Activated T-helper 1 cell treated with anti-CD3 and anti-CD28 coated beads, Interleukin-12 subunit alpha, Interleukin-12 subunit beta, Interleukin-2, Interleukin-4 antibody, amounts not matched to agents 30 ng/mL and 10 ng/mL and 1 ng/mL, durations not matched to agents 14 hours and 24 hours and 36 hours (primary cell): ENCODE measurements at places on chromosomes 16 and 17. TPM values are rescaled to one million over a fixed set of nuclear protein-coding genes. Genes with fewer than 3 reads are reported as not detected.

- DNase-seq, result no peak
Measured at GRCh38 chr16:18832006-18832405, 30.7 kb upstream of the ARL6IP1 start.

DNA sequence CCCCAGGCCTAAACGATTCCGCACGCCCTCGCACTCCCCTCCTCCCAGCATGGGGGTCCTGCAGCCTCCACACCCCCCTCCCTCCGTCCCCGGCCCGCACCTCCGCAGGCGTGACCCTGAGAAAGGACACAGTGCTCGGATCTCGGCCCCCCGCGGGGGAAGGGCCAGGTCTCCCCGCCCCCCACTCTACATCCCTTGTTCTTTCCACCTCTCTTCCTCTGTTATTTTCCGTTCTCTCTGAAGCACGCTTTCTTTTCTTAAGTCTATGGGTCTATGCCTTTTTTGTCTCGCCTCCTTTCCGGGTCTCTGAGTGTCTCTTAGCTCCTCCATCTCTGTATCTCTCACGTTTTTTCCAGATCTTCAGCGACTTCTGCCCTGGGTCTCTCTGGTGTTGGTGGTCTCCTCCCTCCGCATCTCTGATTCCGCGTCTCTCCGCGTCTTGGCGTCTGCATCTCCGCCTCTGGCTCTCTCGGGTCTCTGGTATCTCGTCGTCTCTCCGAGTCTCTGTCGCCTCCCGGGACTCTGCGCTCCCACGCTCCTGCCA, 2.1 kb upstream of the HES7 start:
- no peak for DNase-seq

DNA sequence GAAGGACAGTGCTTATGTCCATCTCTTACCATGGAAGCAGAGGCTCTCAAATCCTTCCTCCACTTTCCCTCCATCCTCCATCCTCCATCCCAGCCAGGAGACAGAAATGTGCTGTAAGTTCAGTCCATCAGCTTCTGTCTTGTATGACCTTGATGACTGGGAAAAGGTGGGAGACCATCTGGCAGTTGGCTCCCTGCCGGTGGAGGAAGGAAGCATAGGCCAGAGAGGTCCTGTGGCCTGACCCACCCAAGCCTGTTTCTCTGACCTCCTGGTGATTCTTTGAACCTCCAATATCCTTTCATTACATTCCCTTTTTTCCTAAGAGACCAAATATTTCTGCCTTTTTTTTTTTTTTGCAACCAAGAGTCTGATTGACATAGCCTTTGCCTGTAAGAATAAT, 215.3 kb downstream of the ABCC12 start:
- DNase-seq, result no peak

DNA sequence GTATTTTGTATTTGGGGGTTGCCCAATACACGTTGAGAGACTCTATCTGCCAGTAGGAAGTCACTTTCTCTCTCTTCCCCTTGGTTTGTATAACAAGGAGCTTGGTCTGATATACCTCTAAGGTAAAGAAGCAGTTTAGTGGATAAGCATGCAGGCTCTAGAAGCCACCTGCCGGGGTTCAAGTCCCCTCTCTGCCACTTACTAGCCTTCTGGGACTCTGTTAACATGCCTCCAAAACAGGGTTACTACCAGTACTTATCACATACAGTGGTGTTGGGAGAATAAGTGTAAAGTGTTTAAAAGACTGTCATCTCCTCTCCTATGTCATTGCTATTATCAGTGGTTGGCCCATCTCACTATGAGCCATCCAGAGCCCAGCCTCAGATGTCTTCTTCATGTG, 156.1 kb upstream of the HS3ST3A1 start:
- DNase-seq, result no peak

- no peak for DNase-seq
Measured at GRCh38 chr16:53805113-53805512, 101.2 kb downstream of the FTO start.

GRCh38 chr16:81698310-81698641, 80.8 kb upstream of the PLCG2 start:
- no peak for DNase-seq

- DNase-seq, result no peak
Measured at GRCh38 chr17:45162025-45162687, 481 bp downstream of the HEXIM2 start.

GRCh38 chr16:81928271-81928918, 82.9 kb downstream of the SDR42E1 start:
- DNase-seq, result no peak

UMOD gene
- total RNA-seq, result not detected in 2 replicates

CCR7 gene
- total RNA-seq, result 165 and 166 TPM in 2 replicates

KRTAP9-4 gene
- not detected in 2 replicates for total RNA-seq

SSTR5 gene
- total RNA-seq, result not detected in 2 replicates

CDH3 gene
- 0.26 and 0.51 TPM in 2 replicates for total RNA-seq

ASGR2 gene
- not detected in 2 replicates for total RNA-seq

HBA2 gene
- total RNA-seq, result 0.57 and 0.59 TPM in 2 replicates

MSLN gene
- total RNA-seq, result not detected in 2 replicates
